ENCODE measurements at places on chromosomes 2 and 18.

GRCh38 chr18:47108998-47109405 is 41.3 kb downstream of the HDHD2 start:
- no peak for DNase-seq

GRCh38 chr18:22069916-22070315 is 99.5 kb upstream of the GATA6 start:
- DNase-seq: no peak

DNA sequence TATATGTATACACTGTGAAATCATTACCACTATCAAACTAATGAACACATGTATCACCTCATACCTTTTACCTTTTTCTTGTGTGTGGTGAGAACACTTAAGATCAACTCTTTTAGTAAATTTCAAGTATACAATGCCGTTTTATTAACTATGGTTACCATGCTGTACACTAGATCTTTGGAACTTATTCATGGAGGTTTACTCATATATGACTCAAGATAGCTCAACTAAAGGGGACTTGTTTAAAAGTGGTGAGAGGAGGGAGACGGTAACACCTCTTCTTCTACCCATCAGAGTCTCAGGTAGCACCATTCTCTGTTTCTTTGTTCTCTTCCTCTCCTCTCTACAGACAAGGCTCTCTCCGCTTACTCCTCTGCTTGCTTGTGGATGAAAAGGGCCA is 36.1 kb upstream of the TMEM178A start:
- DNase-seq: no peak

DNA sequence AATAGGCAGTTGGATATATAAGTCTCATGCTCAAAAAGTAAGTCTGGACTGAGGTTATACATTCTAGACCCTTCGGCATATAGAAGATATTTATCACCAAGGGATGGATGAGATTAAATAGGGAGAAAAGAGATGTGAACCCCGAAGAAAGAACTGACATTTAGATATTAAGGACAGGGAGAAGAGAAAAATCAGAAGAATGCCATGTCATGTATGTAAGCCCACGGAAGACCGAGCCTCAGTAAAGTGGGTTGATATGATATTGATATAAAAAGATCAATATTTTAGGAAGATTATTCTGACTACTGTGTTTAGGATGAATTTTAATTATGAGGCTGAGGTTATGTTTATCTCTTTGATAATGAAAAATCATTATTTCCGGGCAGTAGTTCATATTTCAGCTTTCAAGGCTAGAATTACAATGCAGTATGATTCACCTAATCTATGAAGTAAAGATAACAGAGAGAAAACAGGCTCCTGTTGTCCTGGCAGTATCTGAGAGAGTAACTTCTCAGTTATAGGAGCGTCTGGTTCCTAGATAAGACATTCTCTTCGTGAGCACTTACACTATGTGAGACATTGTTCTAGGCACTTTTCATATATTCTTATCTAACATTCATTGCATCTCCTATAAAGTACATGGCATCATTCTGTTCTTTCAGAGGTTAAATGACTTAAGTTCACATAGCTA is 83.0 kb downstream of the UBR3 start:
- DNase-seq: no peak

- no peak for DNase-seq
These were observed 182.7 kb downstream of the RNF152 start for GRCh38 chr18:61710082-61710620.

GRCh38 chr2:212536817-212537725 is 1.5 kb downstream of the ERBB4 start:
- no peak for DNase-seq

GRCh38 chr2:175575346-175576258 is 394.1 kb upstream of the ATP5MC3 start:
- no peak for DNase-seq

DNA sequence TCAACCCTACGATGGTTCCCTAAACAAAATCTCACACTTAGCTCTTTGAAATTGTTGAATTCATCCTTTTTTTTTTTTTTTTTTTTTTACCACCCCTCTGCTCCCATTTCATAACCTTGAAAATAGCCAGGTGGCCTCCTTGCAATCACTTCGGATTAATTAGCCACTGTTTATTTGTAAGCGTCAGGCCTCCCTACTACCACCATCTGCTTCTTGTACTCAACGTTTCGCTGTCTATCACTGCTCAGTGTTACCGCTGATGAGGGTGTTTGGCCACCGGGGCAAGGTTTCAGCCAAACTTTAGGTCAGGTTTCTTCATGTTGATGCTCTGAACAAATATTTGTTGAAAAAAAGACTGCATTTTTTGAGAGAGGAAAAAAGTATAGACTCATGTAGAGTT is 183.2 kb downstream of the EPHA4 start:
- DNase-seq: no peak

- no peak for DNase-seq
These were observed 2.0 kb upstream of the GAD1 start for GRCh38 chr2:170814533-170815230.

DNA sequence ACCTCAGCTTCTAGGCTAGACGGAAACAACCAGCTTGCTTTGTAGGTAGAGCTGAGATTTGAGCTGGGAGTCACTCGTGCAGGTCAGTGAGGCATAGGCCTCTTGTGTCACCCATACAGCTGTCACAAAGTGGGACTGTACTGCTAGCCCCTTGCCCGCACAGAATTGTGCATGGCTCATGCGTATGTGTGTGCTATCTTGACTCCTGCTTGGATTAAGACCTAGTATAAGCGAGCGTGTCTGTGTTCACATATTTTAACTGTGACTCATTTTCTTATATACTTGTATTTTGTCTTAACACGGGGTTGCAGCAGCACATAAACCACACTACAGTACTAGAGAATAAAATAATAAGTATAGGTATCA is 20.1 kb downstream of the CEP68 start:
- DNase-seq: peak; percentile 55

DNA sequence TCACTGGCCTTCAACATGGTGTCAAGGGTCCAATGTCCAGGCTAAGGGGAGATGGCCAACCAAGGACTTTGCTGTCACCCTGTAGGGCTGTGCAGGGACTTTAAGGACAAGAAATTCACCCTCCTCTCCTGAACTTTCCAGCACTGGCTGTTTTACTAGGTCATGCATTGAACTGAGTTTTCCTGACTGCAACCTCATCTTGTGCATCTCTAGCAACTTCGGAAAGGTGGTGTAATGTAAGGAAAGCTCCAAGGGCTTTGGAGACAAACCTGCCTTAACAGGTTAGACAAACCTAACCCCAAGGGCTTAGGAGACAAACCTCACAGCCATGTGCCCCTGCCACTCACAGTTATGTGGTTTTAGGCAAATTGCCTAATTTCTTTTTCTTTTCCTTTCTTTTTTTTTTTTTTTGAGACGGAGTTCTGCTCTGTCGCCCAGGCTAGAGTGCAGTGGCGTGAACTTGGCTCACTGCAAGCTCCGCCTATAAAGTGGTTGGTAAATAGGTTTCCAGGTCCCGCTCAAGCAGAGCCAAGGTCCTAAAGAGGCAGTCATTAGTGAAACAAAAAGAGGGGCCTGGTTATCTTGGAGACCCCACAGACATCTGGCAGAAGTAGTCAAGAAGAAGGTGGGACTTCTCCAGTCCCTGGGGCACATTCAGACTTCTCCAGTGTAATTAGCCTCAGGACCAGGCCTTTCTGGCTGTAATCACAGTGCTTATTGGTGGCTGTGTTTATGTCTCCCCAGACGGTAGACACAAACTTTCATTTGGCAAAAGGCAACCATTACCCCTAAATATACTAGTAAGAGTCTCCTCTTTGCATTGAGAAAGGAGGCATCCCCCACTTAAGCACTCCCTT is 37.6 kb upstream of the PMAIP1 start:
- DNase-seq: no peak

DNA sequence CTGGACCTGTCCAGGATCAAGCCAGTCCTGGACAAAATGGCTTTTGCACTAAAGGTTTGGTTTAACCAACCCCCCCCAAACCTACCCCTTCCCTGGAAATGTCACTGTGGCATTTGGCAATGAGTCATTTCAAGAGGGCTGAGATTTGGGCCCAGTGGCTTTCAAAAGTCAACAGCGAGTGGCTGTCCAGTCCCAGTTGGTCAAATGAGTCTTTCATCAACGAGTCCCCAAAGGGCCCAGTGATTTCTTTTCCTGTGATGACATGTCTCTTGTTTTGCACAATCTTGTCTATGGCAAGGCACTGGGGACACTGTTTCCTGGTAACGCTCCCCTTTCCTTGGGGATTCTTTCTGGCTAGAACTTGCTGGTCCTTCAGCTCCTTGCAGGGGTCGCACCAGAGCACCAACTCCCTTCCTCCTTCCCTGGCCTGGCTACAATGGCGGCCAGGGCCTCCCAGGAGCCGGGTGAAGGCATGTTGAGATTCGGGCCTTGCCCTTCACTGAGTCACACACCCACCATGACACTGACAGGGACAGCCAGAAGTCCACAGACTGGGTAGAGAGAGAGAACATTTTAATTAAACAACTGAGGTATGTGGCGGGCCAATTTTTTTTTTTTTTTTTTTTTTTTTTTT is 87.2 kb downstream of the SMAD7 start:
- DNase-seq: no peak

GRCh38 chr2:237180987-237181386 is 95.3 kb downstream of the COPS8 start:
- no peak for DNase-seq

DNA sequence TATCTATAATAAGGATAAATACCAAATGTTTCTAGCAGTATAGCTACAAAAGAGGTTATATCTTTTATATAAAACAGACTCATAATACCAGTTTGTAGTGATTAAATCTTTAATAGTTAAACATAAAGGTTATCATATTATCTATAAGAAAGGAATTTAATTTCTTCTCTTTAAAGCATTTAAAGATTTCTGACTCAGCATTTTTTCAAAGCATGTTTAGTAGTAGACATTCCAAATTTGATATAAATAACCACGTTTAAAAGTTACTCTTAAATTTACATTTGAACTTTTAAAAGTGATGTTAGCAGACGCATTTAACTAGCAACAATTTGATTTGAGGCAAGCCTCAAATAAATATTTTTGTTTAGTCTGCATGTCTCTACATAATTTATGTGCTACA is 1508.0 kb upstream of the NXPH2 start:
- no peak for DNase-seq

DNA sequence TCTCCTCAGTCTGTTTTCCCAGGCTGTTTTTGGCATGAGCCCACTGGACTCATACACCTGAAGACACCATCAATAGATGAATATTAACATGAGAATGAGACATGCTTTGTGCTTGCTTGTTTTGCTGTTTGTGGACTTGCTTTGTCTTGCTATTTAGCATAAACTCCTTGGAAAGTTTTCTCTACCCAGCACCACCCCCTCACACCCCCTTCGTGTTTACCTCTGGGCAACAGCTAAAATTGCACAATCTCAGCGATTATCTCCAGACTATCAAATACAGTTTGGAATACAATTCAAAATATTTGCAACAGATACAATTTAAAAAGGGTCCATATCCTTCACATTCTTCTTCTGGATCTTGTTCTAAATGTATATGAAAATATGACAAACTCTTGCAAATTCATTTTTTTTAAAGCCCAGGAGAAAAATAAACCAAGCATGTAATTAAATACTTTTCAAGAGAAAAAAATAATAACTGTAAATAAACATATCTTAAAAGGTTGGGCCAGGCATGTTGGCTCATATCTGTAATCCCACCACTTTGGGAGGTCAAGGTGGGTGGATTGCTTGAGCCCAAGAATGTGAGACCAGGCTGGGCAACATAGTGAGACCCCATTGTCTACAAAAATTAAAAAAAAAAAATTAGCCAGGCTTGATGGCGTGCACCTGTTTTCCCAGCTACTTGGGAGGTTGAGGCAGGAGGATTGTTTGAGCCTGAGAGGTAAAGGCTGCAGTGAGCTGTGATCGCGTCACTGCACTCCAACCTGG is 32.3 kb upstream of the PMAIP1 start:
- DNase-seq: no peak

- no peak for DNase-seq
These were observed 17.7 kb upstream of the MAL start for GRCh38 chr2:95007822-95008221.

GRCh38 chr2:10272464-10272863 is 30.2 kb upstream of the HPCAL1 start:
- no peak for DNase-seq

DNA sequence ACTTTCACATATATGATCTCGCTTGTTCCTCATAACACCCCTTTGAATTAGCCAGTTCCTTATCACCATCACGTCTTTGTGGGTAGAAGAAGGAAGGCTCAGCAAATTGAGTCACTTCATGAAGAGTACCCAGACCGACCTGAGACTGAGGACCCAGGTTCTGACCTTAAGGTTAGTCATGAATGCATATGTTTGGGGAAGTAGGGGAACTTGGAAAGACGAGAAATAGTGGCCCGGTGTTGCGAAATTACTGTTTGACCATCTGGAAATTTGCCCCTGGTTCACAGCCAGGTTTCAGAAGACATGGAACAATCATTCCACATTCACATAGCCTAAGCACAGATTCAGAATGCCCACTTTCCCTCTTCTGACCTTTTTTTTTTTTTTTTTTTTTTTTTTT is 59.8 kb downstream of the MEIS1 start:
- no peak for DNase-seq

DNA sequence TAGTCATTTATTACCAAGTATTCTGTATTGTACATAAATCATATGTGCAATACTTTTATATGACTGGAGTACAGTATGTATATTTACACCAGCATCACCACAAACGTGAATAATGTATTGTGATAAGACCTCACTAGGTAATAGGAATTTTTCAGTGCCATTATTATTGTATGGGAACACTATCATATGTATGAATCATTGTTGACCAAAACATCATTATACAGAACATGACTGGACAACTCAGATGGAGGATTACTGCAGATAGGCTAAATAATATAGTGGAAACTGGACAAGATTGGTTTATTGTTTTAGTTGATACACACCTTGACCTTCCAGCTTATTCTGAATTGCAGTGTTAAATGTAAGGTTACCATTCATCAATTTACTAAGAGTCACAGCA is 33.4 kb downstream of the VAPA start:
- no peak for DNase-seq

GRCh38 chr2:68588589-68588988 is 54.8 kb upstream of the PROKR1 start:
- DNase-seq: no peak

- no peak for DNase-seq
These were observed 698.3 kb downstream of the NRXN1 start for GRCh38 chr2:50333529-50334228.

GRCh38 chr2:229431327-229431954 is 160.4 kb upstream of the PID1 start:
- no peak for DNase-seq

GRCh38 chr18:55149994-55150393 is 190.7 kb upstream of the CCDC68 start:
- DNase-seq: no peak

DNA sequence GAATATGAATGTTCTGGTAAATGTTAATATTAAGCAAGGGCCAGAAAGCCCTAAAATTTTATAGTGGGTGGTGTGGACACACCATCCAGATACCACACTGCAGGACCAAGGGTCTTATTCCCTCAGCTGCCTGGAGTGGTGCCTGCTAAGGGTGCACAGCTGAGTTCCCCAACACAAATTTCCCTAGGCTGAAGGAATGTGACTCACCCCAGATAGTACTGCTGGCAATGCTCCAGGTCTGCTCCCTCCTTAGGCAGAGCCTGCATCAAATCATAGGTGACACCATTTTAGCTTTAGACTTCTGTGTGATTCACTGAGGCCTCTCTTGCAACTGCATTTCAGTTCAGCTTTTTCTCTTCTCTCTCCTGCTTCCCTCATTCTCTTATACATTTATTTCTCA is 321.1 kb downstream of the SATB2 start:
- DNase-seq: no peak

All from brain pericyte (primary cell).